ENCODE measurements at places on chromosomes 3 and 15.
A peak's percentile ranks its signal among the peaks of the same experiment; 100 is the strongest.

DNA sequence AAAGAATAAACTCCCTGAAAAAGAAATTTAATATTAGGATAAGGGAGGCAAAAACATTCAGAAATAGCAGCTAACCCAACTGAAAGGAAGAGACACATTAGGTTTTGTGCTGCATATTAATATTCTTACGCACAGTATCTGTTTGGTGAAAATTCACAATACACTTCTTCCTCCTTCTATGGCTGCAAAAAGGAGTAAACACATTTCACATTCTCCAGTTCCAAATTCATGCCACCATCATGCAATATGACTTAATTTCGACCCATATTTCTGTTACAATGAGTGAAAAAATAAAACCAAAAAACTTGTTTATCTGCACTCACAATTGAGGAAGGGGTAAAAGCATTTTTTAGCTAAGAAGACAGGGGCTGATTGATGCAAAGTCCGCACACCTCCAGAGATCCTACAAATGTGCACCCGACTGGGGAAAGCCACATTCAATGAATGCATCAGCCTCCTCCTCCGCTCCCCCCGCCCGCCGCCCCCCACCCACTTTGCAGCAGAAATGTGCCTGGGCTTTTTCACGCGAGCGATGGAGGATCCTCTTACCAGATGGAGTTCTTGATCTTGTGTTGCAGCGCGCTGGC is 1.0 kb downstream of the RFX7 start:
- no peak for DNase-seq

GRCh38 chr15:71596672-71597071 is 213.7 kb upstream of the NR2E3 start:
- DNase-seq: peak; percentile 93

DNA sequence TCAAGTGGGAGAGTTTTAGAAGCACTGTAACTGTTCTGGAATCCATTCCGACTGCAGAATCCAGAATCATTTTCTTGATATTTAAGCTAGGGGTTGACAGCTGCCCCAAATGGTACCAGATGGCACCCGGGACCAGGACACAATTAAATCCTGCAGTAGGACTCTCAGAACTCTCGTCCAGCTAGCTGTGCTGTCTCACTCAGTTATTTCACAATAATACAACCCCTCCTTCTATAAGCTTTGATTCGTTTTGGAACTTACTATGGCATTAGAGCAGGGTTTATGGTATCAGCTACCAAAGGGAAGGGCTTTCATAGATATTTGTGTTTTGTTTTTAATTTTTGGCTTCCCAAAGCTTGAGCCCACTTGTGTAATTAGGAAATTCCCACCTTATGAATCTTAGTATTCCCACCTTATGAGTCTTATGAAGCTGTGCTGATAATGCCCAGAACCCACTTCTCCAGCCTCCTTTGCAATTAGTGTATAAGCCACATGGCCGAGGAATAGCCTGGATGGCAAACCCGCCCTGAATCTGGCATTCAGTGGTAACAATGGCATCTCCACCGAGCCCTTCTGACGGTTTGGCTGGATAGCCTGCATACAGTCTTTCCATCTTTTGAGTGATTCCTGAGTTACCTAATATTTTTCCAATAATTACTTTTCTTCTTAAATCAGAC is 120.1 kb downstream of the UACA start:
- no peak for DNase-seq

DNA sequence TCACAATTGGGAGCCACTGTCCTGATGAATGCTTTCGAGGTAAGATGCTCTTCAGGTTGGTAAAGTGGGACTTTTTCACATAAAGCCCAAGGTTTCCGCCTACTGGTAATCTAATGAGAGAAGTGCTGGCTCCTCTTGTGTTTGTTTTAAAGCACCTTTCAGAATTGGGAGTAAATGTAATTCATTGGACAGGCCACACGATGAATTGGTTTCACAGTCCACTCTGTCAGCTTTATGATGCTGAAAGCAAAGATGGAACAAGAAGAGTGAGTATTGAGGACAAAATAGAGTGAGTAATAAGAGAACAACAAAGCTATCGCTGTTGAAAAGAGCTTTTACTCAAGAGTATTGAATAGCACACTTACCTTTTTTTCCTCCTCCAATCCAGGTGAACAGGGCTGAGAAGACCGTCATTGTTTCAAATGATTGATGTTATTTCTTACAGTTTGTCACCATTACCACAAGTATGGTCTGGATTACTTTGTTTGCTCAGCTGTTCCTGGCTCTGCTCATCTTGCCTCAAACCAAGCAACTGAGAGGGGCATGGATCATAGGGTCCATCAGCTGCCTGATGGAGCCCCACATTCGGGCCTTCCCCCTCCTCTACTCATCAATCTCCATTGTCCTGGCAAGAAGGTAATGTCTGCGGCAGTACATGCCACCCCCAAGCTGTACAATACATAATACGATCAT is 136.1 kb upstream of the CNTN4 start:
- DNase-seq: no peak

GRCh38 chr3:29099296-29099695 is 181.6 kb upstream of the RBMS3 start:
- DNase-seq: no peak

GRCh38 chr3:59777667-59778077 is 727.8 kb upstream of the CFAP20DC start:
- DNase-seq: no peak

- DNase-seq: peak; percentile 21
Observed at GRCh38 chr3:14235912-14236295, 57.3 kb downstream of the LSM3 start.

GRCh38 chr3:133676336-133677118 is 14.8 kb upstream of the TOPBP1 start:
- no peak for DNase-seq

- DNase-seq: no peak
Observed at GRCh38 chr3:50286322-50287227, 5.7 kb downstream of the IFRD2 start.
